ENCODE measurements at places on chromosomes 12 and 14.

- DNase-seq: no peak
Observed at GRCh38 chr14:92582706-92583452, 69.3 kb downstream of the RIN3 start.

GRCh38 chr12:11321980-11322379, 11.7 kb upstream of the PRB4 start:
- DNase-seq: no peak

DNA sequence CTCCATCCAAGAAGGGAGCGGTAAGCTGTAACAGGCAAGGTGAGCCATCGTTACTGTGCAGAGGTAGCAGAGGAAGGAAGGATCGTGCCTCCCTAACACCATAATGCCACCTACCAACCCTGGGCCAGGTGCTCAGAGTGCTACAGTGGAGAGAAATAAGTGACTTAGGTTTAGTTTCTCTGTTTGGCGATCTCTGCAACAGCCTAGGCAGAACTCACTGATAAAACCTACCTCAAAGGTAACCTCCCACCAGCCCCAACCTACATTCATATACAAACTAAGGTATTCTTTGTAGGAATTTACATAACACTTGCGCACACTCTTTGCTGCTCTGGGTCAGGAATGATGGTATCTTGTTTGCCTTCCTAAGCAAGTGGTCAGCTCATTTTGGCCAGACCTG, 93.4 kb upstream of the TMEM132D start:
- DNase-seq: no peak

DNA sequence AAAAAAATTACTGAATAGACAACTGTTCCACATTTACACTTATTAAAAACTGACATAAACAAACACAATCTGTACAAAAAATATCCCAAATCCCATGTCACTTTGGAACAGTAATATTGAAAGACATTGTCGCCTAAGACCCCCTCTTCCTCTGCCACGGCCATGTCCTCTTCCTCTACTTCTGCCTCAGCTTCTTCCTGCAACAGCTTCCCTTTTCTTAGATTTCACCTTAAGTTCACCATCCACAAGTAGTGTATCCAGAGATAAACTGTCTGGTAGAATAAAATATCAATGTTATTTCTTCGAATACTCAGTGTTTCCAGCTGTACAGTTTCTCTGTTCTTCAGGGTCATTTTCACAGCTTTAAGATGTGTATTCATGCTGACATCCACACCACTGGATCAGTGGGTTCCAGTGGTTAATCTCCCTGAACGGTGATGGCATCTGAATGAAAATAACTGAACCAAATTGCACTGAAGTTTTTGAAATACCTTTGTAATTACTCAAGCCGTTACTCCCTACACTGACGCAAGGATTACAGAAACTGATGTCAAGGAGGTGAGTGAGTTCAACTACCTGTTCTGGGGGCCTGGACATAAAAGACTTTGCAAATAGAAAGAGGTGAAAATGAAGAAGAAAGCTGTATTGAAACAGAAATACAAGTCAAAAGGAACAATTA, 208.5 kb downstream of the C12orf50 start:
- no peak for DNase-seq

GRCh38 chr12:87982208-87982607, 47.0 kb downstream of the C12orf50 start:
- no peak for DNase-seq

DNA sequence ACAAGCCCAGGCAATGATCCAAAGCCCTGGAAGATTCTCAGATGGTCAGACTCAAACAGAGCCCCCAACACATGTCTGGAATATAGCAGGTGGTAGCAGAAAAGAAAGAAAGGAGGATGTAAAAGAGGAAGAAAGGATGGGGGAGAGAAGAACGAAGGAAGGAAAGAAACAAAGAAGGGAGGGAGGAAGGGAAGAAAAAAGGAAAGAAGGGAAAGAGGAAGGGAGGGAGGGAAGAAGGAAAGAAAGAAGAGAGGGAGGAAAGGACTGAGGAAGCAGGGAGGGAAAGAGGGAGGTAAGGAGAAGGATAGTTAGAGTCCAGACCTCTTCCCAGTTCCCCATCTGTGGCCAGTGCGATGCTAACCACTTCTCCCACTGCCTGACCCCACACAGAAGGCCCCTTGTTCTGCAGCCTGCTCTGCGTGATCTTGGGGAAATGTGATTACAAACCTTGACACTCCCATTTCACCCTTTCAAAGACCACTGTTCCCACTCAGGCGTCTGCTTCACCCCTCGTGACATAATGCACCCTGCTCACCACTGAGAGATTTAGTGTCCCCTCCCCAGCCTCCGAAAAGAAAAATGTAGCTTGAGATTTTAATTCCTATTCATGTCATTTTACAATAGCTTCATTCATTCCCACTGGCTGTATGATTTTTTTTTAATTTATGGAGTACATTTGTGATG, 357.9 kb downstream of the BCL11B start:
- DNase-seq: no peak

DNA sequence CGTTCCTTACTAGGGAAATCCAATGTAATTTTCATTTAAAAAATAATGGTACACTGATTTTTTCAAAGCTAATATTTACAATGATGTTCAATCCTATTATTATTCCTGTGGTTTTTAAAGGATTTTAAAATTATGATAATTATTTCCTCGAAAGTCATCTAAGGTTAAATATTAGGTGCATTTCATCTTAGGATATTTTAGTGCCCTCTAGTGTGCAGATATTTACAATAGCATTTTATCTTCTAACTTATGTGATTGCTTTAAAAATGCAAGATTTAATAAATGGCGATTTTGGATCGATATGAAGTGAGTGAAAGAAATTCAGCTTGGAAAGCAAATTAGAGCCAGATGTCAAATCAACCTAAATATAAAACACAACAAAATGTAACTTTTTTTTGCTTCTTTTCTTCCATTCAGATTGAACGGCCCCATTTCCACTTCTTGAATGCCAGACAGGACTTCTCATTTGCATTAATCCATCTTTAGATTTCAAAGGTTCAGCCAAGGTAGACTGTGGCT, 293.5 kb downstream of the SLC6A15 start:
- DNase-seq: no peak

- no peak for DNase-seq
Observed at GRCh38 chr14:49089107-49089506, 497.1 kb downstream of the RPS29 start.

GRCh38 chr14:64992328-64992885, 5.7 kb downstream of the FNTB start:
- no peak for DNase-seq

GRCh38 chr14:65813760-65814384, 401.3 kb downstream of the FUT8 start:
- DNase-seq: no peak

DNA sequence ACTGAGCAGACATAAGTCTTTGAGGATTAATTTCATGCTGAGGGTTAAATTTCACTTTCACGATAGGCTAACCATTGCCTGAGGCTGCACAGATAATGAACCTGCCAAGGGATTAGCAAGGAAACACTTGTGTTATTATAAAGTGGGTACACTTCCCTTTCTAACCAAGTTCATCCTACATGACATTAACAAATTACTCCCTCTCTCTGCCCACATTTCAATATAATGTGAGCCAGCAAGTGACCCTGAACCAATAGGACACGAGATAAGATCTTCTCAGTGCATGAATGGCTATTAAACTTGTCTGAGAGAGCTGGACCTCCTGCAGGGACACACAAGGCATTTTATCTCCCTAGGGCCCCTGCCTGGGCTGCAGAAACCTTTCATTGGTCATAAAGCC, 173.5 kb downstream of the PAX9 start:
- no peak for DNase-seq

- DNase-seq: peak; percentile 39
Observed at GRCh38 chr14:32939254-32940065, 781 bp downstream of the NPAS3 start.

- peak; percentile 50 for DNase-seq
Observed at GRCh38 chr14:61188978-61189808, 91.9 kb downstream of the TMEM30B start.

DNA sequence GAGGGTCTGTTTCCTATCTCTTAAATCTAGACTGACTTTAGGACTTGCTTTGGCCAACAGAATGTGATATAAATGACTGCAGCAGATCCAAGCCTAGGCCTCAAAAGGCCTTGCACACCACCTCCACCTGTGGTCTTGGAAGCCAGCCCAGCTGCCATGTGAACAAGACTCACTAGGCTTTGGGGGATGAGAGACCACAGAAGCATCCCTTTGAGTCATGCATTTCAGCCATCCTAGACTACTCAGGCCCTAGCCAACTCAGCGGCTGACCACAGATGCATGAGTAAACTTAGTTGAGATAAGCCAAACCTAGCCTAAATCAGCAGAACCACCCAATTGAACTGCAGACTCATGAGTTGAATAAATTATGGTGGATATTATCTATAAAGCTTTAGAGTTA, 87.7 kb downstream of the KCNH5 start:
- no peak for DNase-seq

- no peak for DNase-seq
Observed at GRCh38 chr14:61616524-61617185, 78.7 kb upstream of the HIF1A start.

DNA sequence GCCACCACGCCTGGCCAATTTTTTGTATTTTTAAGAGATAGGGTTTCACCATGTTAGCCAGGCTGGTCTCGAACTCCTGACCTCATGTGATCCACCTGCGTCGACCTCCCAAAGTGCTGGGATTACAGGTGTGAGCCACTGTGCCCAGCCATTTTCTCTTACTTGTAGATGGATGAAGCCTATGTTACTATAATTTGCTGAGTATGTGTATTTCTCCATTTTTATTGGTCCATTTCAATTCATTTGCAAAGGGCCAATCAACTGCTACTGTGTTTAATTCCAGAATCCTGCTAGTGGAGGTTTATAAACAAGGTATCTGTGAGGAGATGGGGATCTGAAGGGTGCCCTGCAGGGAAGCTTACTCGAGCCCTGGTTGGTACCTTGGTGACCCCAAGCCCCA, 101.7 kb upstream of the MAX start:
- DNase-seq: no peak

DNA sequence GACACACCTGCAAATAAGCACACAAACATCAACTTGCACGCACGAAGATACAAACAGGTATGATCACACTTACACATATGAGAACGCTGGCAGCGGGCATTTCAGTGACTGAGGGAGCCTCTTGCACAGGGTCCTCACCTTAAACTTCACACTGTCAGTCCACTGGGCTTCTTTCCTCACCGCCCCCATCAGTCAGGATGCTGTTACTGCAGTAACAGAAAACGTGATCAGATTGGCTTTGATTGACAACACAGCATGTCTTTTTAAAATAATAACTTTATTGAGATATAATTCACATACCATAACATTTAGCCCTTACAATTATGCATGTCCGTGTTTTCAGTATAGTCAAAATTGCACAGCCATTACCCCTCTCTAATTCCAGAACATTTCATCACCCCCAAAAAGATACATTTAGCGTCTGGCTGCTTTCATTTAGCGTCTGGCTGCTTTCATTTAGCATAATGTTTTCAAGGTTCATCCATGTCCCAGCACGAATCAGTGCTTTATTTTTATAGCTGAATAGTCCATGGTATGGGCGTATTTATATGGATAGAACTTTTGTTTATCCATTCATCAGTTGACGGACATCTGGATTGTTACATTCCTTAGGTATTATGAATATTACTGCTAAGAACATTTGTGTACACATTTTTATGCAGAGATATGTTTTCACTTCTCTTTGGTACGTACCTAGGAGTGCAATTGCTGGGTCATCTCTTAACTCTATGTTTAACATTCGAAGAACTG, 8.4 kb downstream of the CCDC197 start:
- no peak for DNase-seq

GRCh38 chr12:42299392-42300308, 26.2 kb downstream of the ZCRB1 start:
- peak; percentile 58 for DNase-seq

- no peak for DNase-seq
Observed at GRCh38 chr12:91846466-91847055, 299.1 kb downstream of the BTG1 start.

GRCh38 chr12:26274441-26275312, 79.3 kb downstream of the SSPN start:
- peak; percentile 43 for DNase-seq

DNA sequence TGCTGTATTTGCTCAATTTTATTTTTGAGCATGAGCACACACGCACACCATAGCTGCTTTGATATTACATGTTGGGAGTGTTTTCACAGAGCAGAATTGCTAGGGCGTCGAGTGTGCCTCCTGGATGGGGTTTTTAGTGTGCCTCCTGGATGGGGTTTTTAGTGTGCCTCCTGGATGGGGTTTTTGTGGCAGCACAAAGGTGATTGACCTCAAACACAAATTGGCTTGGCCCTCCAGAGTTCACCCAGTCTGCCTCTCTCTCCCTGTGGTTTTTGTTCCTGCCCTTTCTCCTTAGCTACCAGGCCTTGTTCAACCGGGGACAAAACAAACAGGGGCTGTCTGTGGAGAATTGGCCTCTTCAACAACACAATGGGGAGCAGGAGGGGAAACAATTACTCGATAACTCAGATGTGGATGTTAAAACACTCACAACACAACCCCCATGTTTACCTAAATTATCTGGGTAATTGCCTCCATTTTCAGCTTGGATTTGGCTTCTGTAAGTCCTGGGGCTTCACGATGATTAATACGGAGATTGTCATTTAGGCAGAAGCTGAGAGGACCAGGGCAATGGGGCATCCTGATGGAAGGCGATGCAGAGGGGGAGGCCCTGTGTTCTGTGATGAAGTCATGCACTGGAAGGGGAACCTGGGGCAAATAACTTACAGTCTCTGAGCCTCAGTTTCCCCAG, 26.9 kb downstream of the TBX3 start:
- DNase-seq: no peak

GRCh38 chr14:101178184-101179072, 274.9 kb upstream of the RTL1 start:
- DNase-seq: no peak

GRCh38 chr12:7610006-7610405, 55.7 kb downstream of the APOBEC1 start:
- no peak for DNase-seq

DNA sequence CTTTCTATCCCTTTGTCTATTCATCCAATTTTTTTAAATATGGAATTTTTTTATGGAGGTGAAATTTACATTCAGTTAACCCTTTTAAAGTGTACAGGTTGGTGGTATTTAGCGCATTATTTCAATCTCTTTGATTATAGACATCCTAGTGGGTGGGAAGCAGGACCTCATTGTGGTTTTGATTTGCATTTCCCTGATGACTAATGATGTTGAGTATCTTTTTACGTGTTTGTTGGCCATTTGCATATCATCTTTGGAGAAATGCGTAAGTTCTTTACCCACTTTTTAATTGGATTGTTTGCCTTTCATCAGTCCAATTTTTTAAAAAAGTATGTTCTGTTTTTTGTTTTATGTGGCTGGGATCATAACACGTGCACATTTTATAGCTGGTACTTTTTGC, 20.8 kb downstream of the PAPLN start:
- DNase-seq: no peak

DNA sequence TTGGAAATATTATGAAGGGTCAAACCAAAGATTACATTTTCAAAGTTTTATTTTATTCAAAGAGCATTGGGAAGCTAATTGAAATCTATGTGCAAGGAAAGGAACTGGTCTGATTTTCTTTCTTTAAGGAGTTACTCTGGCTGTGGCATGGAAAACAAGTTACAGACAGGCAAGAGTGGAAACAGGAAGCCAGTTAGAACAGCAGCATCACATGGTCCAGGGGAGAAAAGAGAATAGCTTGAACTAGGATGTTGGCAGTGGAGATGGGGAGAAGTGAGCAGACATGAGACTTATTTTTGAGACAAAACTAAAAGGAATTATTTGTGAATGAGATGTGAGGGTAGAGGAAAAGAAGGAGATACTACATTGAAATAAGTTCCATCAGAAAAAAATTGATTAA, 3.4 kb downstream of the OR11G2 start:
- no peak for DNase-seq

- no peak for DNase-seq
Observed at GRCh38 chr12:85979641-85980040, 105.5 kb downstream of the NTS start.

- DNase-seq: no peak
Observed at GRCh38 chr14:70555890-70556289, 21.1 kb upstream of the ADAM20 start.
